ENCODE measurements at places on chromosomes 5 and 9.

- no peak for DNase-seq
Observed at GRCh38 chr5:1875281-1875842, 7.4 kb downstream of the IRX4 start.

DNA sequence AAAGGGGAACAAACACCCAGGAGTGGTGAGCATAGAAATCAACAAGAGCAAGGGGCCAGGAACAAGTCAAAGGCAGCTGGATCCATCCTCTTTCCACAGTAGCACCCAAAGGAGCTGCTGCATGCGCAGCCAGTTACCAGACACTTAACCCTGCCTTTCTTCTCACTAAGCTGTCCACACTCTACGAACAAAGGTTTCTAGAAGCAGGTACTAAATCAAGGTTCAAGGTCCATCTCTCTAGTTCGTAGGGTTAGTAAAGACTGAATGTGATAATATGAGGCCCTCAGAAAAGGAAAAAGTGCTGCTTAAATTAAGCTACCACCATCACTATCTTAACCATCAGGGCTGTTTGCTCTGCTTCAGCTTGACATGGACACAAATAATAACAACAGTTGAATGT lies 121.2 kb upstream of the NIPBL start:
- no peak for DNase-seq

- DNase-seq: peak; percentile 53
Observed at GRCh38 chr9:97468658-97469448, 32.6 kb upstream of the TMOD1 start.

DNA sequence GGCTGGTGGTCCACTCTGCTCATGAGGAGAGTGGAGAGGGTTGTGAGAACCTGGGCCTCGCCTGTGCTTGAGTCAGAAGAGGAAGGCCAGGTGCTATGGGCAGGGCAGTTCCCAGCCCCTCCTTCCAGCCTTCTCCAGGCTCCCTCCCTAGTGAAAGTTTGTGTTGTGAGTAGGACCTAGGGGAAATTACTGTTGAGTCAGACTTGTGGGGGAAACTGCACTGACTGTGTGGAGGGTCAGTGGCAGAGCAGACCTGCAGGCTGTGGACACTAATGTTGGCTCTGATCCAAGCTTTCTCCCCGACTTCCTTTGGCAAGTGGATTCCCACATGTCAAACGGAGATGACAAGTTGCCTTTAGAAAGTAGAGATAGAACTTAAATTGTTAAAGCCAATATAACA lies 102.6 kb downstream of the ARHGAP26 start:
- DNase-seq: no peak

DNA sequence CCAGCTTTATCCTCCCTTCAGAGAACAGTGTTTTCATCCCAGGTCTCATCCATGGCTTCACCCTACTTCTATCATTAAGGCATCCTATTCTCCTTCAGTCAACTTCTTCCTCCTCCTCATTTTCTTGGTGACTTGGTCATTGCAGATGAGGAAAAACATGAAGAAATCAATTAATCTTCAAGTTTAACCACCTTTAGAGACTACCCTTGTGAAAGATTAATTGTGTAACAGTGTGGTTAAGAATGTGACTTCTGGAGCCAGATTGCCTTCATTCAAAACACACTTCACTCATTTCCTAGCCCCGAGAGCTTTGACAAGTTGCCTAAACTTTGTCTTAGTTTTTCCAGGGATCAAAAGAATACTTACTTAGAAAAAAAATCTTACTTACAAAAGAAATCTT lies 110.0 kb downstream of the STK32A start:
- DNase-seq: no peak

GRCh38 chr5:56951126-56951945 lies 587 bp downstream of the MIER3 start:
- peak; percentile 6 for DNase-seq

DNA sequence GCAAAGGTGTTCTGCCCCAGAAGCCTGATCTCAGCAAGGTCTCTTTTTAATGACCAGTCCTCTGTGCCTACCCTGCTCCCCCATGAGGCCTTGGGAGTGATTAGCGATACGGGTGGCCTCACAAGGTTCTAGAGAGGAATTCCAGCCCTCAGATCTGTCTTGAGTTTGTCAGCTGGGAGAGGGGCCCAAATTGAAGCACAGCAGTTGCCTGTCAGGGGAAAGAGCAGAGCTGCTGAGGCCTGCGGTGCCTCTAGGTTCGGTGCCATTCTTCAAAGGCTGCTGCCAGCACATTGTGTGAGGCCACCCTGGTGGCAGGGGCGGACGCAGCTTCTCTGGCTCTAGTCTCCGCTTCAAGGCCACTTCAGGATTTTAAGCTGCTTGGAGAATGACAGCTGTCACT lies 85.7 kb upstream of the GRIA1 start:
- DNase-seq: no peak

DNA sequence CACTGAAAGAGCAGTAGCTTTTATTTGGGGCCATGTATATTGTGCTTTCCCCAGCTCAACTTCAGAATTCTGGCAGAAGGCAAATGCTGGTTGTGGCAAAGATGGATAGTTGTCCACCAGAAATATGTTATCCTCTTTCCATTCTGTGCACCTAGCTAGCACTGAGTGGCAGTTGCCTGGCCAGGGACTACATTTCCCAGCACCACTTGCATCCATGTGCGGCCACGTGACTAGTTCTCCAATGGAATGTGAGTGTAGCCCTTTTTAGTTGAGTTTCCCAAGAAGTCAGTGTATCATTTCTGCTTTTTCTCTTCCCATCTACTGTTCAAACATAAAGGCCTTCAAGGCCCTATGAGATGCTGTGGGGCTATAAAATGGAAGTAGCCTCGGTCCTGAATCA lies 354.0 kb upstream of the CLINT1 start:
- DNase-seq: no peak

DNA sequence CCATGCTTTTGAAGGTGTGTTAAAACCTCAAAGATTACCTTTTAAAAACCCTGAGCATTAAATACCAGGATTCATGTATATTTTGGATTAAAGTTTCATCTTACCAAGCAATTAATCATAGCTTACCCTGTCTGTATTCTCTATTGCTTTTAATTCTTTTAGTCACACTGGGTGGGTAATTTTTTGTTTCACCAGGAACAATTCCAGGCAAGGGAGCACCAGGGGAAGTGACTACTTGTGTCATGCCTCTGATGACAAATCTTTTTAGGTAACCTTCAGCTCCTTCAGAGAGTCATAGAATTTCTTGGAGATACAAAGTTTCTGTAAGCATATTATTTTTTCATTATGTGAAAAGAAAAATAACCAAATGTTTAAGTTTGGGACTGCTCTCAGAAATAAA lies 33.4 kb upstream of the ANXA1 start:
- no peak for DNase-seq

- DNase-seq: no peak
Observed at GRCh38 chr9:20486552-20486951, 135.7 kb downstream of the MLLT3 start.

DNA sequence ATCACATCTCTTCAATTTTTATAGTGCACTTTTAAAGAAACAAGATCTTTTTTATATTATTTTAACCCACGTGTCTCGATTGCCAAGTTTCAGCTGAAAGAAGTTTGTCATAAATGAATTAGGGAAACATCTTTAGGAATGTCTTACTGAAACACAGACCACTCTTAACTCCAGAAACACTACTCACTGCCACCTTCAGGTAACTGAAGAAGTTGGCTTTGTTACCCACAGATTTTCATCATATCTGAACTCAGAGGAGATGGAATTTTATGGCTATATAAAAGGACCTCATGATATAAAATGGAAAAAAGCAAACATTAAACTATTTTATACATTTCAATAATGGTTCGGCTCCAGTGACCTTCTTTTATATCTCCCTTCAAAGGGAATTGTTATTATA lies 158.0 kb downstream of the SEMA5A start:
- DNase-seq: no peak

DNA sequence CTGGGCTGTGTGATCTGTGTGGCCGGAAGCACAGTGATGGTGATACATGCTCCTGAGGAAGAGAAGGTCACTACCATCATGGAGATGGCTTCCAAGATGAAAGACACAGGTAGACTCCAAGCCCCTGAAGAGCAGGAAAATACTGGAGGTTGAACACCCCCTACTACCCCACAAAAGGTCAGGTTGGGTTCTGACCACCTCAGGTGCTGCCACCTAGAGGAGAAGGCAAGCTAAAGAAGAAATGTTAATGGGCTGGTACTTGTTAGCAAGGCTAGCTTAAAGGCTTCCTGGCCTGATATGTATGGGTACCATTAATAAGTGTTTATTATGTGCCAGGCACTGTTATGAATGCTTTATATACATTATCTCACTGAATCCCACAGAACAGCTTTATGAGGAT lies 11.7 kb downstream of the NIPAL4 start:
- DNase-seq: no peak

DNA sequence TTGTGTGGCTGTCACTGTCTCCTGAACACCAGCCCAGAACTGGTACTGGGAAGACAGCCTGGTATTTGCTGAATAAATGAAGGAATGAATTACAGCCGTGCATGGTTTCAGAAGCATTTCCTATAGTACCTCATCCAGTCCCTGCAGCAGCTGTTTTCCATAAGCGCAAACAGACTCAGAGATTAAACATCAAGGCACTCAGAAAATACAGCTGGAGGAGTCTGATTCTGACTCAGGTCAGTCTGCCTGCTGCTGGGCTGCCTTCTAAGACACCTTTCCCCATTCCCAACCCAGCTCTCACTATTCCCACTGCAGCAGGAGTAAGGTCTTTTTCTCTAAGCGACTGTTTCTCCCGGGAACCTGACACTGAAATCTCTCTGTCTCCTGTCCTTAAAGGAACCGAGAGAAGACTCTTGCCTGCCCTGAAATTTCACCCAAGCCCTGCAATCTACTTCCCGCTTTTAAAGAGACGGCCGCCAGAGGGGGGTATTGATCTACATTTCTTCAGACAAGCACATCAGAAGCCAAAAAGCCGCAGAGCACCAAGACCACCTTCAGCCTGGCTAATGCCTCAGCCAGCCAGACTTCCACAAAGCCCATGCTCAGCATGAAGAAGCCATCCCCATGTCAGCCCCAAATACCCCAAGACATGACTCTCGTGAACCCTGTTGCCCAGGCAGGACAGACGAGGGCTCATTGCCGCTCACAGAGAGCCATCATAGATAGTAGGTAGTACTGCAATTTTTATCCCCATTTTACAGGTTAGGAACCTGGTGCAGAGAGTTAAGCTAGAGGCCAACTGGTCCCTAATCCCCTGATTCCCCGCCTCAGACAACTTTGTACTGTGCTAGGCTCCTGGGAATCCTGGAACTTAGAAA lies 5.4 kb upstream of the FOXI1 start:
- peak; percentile 56 for DNase-seq

- DNase-seq: no peak
Observed at GRCh38 chr5:138626333-138626944, 51.2 kb upstream of the HSPA9 start.

DNA sequence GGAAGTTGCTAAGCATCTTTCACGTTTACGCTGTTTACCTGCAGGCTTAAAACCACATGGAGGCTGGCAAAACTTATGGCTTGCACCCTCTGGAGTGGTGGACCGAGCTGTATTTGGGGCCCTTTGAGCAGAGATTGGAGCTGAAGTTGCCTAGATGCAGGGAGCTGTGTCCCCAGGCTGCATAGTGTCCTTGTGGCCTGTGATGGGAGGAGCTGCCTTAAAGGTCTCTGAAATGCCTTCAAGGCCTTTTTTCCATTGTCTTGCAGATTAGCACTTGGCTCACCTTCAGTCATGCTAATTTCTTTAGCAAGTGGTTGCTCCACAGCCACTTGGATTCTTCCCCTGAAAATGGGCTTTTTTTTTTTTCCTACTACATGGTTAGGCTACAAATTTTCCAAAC lies 81.5 kb upstream of the CHD1 start:
- DNase-seq: no peak

DNA sequence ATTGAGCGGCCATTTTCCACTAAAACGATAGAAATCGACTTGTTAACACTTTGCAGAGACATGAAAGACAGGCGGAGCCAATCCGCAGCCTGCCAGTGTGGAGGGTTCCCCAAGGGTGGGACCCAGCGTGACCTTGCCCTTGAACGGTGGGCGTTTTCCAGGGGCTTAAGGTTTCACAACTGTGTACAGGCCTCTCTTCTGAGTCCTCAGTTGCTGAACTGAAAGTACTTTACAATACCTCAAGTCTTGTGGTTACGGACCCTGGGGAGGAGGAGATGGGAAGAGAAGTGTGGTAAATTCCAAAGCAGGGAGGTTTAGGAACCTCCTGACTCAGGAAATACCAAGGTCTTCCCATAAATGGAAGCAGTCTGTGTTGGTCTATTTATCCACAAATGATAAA lies 68.2 kb upstream of the CKMT2 start:
- no peak for DNase-seq

GRCh38 chr9:136688274-136689107 lies 1.2 kb upstream of the AGPAT2 start:
- DNase-seq: no peak

Data from NCI-H1105 treated with DMSO at 0.1 percent for 48 hours (cell line).